IPS DF 6.9 (cell line): ENCODE measurements at places on chromosomes 7 and 10.

DNA sequence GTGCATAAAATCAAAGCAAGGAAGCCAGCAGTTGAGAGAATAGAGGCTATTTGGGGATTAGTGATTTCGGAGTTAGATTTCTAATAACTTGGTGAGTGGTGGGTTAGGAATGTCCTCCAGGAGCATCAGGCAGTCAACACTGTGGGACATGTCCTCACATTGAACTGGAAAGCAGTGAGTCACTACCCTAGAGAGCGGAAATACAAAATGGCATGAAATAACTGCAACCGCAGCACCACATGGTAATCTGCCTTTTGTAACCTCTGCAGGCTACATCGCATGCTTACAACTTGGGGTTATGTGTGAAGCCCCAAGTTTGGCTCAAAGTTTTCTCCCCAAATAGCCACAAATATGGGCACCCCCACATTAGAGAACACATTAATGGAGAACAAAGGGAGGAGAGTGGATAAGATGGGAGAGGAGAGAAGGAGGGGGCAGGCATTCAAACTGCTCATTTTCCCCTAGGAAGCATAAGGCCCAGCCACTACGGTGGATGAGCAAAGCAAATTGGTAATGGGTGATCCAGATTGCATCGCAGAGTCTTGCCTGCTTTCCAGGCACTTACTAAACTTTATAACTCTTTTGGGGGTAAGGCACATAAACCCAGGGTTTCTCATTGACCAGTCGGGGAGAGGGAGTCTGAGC is 22.0 kb upstream of the SLF2 start:
- DNase-seq: no peak

DNA sequence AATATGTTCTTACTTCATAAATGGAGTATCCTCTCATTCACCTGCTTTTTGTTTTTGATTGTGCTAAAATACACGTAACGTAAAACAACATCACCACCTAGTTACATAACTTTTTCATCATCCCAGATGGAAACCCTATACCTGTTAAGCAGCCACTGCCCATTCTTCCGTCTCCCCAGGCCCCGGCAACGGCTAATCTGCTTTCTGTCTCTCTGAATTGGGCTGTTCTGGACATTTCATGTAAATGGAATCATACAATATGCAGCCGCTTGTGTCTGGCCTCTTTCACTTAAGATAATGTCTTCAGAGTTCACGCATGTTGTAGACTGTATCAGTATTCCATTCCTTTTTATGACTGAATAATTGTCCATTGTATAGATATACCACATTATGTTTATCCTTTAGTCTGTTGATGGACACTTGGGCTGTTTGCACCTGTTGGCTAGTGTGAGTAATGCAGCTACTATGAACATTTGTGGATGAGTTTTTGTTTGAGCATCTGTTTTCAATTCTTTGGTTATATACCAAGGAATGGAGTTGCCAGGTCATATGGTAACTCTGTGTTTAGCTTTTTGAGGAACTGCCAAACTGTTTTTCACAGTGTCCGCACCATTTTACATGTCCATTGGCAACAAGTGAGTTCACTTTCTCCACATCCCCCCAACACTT is 14.1 kb upstream of the SUN1 start:
- no peak for DNase-seq

DNA sequence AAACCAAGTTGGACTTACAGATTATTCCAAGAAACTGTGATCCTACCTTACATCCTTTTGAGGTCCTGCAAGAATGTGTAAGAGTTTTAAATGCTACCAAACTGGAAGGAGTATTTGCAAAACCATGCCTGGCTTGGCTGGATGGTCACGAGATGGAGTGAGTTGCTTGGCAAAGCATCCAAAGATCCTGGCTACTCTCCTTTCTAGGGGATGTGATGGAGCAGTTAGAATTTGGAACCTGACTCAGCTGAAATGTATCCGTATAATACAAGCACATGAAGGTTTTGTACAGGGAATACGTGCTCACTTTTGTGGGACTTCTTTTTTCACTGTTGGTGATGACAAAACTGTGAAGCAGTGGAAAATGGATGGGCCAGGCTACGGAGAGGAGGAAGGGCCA is 13.3 kb upstream of the SYPL1 start:
- DNase-seq: no peak

- DNase-seq: no peak
Observed at GRCh38 chr10:128854963-128855362, 612.1 kb upstream of the MGMT start.

DNA sequence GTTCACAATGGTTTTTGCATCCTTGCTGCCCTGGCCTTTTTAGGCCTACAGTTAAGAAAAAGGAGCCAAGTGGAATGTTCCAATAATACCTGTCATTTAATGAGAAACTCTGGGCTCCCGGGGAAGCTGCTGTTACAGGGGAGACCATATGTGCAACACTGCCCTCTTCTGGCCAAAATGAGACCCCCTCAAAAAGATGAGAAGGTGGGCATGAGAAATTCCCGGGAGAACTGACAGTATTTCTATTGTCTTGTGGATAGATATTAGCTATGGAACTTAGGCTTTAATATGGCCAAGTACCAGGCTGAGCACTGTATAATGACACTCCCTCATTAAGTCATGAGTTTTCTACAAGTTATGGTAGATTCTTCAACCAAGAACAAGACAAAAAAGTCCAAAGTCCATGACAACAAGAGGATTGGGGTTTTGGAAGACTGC is 99.4 kb downstream of the CCDC3 start:
- peak; percentile 47 for DNase-seq

DNA sequence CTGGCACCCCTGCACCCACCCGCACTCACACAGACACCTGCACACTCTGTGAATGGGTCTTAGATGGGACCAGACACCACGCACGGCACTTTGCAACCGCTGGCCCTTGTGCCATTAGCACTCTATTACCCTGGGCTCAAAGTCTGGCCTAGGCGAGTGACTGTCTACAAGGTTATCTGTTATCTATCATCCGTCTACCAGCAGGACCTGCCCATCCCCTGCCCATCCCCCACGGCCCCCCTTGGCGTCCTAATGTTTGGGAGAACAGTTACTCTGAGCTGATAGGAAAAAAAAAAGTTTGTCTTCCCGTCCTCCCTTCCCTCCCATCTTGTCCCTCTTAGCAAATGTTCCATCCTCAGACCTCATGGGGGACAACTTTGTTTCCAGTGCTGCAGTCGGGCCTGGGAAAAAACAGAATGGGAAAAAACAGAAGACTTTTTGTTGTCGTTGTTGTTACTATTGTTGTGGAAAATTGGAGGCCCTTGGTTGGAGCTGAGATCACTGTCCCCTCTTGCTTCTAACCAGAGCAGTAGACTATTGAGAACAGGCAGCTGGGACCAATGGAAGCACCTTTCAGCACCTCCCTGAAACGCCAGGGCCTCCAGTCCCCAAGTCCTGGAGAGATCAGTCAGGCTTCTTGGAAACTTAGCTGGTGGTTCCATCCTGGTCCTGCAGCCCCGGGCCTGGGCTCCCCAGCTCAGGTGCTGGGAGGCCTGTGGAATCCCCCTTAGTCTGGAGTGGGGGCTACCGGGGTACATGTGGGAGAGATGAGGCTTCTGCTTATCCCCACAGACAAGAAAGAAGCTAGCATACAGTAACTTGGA is 12.2 kb downstream of the UNCX start:
- no peak for DNase-seq

GRCh38 chr10:571688-572451 is 117.6 kb downstream of the DIP2C start:
- no peak for DNase-seq

GRCh38 chr10:62189131-62189530 is 79.5 kb downstream of the RTKN2 start:
- DNase-seq: no peak

- DNase-seq: no peak
Observed at GRCh38 chr7:5653661-5654060, 127.8 kb downstream of the RNF216 start.

- DNase-seq: no peak
Observed at GRCh38 chr10:14014423-14014822, 316.3 kb downstream of the FRMD4A start.

DNA sequence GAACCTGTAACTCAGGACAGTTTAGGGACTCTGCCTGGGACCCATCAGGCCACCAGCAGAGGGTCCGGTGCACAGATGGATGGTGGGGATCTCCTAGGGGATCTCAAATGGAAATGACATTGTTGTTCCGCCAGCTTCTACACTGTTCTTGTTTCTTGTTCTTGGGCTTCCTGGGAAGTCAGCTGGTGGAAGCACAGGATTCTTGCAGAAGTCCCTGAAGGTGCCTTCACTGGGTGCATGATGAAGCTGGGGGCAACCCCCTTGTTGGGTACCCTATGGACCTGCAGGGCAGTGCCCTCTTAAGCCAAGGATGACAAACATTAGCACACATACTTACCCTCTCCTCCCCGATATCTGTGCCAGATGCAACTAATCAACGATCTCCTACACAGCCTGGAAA is 18.6 kb downstream of the SFTPD start:
- no peak for DNase-seq

GRCh38 chr7:29189743-29190201 is 4.8 kb upstream of the CHN2 start:
- peak; percentile 94 for DNase-seq
